ENCODE measurements at places on chromosomes 3 and 15.
A peak's percentile ranks its signal among the peaks of the same experiment; 100 is the strongest.

- DNase-seq, result no peak
These were observed 370.5 kb downstream of the RORA start for GRCh38 chr15:60858511-60859070.

GRCh38 chr15:33624439-33624838, 313.7 kb downstream of the RYR3 start:
- no peak for DNase-seq

DNA sequence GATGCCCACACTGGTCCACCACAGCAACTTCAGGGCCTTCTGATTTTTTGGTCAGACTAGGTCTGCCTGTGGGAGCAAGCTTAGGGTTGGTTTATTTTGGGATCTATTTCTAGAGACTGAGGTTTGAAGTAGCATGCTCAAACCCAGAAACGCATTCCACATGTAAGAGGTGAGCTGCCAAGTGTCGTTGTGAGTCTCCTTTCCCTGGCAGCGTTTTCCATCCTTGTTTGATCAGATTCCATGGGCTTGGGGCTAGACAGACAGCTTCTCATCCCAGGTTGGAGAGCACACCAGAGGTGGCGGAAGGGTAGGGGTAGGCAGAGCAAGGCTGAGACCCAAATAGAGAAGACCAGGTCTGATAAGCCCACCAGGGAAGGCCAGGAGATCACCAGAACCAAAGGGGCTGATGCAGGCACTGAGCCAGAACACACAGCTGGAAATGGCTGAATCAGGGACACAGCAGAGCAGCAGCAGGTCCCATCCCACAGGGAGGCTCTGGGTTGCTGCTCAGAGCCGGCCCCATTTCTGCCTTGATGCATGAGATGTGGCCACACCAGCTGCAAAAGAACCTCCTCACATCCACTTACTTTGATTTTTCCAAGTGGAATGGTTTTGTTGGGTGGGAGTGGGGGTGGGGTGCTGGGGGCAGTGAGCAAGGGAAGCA, 186.8 kb downstream of the THSD4 start:
- no peak for DNase-seq

DNA sequence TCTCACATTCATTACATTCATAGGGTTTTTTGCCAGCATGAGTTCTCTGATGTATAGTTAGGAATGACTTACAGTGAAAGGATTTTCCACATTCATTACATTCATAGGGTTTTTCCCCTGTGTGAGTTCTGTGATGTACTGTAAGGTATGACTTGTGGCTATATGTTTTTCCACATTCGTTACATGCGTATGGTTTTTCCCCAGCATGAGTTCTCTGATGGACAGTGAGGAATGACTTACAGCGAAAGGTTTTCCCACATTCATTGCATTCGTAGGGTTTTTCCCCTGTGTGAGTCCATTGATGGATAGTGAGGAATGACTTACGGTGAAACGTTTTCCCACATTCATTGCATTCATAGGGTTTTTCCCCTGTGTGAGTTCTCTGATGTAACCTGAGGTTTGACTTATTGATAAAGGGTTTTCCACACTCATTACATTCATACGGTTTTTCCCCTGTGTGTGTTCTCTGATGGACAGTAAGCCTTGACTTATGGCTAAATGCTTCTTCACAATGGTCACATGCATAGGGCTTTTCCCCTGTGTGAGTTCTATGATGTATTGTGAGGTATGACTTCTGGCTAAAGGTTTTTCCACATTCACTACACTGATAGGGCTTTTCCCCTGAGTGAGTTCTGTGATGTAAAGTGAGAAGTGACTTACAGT, 47.4 kb downstream of the ZNF717 start:
- DNase-seq, result no peak

DNA sequence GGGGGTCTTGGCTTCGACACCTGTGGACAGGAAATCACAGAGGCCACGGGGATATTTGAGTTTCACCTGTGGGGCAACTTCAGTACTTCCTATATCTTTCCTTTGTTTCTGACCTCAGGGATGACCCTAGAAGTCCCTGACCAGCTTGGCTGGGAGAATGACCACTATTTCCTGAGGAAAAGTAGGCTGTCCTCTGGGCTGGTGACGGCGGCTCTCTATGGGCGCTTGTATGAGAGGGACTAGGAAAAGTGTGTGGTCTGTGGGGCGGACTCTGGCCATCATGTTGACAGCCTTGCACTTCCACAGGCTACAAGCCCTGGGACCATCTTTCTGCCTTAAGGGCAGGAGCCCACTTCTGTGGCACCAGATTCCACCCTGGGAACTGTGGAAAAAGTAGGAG, 43.7 kb downstream of the BTD start:
- no peak for DNase-seq

DNA sequence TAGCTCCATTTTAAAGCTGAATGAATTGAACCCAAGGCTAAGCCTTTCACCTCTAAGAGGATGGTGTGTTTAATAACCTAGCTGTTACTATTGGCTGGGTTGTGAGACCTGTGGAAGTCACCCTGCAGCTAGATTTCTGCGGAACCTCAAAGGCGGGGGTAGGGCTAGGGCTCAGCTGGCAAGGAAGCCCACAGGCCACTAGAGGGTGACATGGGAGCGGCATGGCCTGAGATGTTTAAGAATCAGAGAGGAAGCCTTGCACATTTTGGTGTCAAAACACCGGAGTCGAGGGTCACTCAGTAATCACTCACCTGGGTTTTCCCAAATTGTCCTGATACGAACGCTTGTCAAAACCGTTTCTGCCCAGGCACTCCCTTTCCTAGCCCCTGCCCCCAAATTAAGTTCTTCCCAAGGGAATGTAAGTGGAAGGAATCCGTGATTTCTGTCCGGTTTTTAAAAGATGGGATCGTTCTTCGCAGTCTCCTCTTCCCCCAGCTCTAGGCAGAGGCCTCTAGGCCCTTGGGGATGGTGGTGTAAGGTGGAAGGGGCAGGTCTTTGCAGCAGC, 3.8 kb upstream of the ACAD9 start:
- peak; percentile 63 for DNase-seq

- no peak for DNase-seq
These were observed 134.5 kb upstream of the SGO1 start for GRCh38 chr3:20320489-20320888.

- no peak for DNase-seq
These were observed 8.5 kb downstream of the CALML4 start for GRCh38 chr15:68196445-68197169.

GRCh38 chr3:123809597-123809996, 74.5 kb downstream of the MYLK start:
- no peak for DNase-seq

DNA sequence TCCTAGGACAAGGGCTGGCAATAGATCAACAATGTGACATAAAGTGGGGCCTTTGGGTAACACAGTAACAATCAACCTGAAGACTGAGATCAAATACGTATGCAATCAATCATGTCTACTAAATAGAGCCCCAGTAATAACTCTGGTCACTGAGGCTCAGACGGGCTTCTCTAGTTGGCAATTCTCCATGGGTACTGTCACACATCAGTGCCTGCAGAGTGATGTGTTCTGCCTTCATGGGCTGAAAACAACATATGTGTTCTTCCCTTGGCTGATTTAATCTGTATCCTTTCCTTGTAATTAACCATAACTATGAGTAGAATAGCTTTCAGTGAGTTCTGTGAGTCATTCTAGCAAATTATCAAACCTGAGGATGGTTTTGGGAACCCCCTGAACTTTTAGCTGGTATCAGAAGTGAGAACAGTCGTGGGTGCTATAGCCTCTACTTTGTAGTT, 113.6 kb downstream of the TMCO5A start:
- DNase-seq, result no peak

GRCh38 chr3:186333256-186333655, 28.8 kb downstream of the DGKG start:
- DNase-seq, result no peak
